ENCODE measurements at places on chromosomes 2 and 18.

GRCh38 chr2:47900857-47901256 lies 5.4 kb downstream of the FBXO11 start:
- DNase-seq = no peak

DNA sequence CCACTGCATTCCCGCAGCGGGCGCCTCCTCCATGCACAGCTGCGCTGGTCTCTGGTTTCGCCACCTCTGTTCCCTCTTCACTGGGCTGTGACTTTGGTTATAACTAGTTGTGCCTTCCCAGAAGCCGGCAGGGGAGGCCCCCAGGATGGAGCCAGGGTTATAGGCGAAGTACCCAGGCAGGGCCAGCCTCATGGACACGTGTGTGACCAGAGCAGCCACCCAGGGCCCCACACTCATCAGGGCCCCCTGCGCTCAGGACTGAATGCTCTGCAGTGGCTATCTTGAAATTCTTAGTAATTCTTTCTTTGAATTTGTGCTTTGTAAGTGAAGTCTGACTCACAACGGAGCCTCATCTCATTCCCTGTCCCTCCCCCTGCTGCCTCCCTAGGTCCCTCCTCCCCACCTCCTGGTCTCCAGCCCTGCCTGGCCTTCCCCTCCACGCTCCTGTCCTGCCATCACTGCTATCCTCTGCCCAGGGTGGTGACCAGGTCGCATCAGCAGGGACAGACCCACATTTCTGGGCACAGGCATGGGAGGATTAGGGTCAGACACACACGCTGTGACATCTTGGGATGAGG lies 38.1 kb upstream of the LBH start:
- DNase-seq = no peak

DNA sequence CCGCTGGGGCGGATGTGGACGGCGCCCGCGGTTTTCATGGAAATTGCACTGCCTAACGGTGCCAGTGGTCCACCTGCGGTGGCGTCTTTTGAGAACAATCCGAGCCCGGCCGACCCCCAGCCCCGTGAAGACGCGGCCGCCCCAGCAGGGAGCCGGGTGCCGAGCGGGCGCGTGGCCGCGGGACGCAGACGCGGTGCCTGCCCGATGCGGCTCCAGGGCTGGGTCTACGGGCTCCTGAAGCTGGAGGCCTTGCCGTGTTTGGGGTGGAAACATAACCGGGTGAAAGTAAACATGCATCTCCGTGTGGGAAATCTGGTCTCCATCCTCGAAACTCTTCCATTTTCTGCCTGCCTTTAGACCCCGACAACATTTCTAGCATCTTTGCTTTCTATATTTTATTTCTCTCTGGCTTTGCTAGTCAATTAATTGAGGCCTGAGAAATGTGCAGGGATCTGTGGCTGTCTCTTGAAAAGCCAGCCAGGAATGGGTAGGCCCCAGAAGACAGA lies 572 bp downstream of the INPP4A start:
- no peak for DNase-seq

DNA sequence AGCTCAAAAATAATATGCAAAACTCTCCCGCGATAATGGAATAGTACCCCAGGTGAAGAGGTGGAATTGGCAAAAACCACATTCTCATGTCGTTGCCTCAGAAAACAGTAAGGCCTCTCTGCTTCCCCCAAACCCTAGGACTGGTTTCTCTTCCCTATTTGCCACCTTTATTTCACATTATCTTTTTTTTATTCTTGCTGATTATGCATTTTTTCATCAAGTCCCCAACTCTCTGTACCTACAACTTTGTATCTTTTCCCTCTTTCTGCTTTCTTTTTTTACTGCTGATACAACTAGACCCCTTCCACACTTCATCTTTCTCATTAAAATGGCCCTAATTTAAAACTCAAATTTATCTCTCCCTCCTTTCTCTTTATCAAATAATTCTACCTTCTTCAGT lies 1472.2 kb downstream of the SUCLG1 start:
- no peak for DNase-seq

DNA sequence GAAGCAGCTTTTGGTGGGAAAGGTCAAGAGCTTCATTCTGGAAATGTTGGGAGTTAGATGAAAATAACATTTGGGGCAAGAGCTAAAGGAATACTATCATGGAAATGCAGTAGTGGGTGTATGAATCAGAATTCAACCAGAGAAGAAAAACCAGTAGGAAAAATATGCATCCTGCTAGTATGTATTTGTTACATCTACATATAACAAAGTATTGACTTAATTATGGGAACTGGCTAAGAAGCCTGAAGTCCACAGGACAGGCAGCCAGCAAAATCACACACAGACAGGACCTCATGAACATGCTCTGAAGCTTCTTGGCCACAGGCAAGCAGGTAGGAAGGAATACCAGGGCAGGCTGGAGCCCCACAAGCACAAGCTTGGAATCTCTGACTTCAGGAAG lies 185.8 kb downstream of the FBXO15 start:
- no peak for DNase-seq

- no peak for DNase-seq
Observed at GRCh38 chr2:121888189-121888557, 132.7 kb downstream of the TSN start.

- no peak for DNase-seq
Observed at GRCh38 chr2:109720380-109721106, 73.6 kb upstream of the RGPD5 start.

DNA sequence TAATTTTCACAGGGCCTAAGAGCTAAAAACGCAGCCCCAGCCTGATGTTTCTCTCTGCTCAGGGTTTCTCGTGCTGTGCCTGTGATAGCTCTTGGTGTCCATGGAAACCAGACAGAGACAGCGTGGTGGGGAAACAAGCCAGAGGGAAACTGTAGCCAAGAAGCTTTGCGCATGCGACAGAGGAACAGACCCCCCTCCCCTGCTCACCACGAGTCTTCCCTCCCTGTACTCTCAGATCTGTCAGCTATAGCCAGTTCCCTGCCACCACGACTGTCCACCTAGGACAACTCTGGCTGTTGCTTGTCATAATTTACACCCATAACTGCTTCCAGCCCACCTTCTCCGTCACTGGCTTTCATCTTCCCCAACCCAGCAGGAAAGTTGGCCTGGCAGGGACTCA lies 13.2 kb upstream of the DNAJC27 start:
- DNase-seq = no peak

DNA sequence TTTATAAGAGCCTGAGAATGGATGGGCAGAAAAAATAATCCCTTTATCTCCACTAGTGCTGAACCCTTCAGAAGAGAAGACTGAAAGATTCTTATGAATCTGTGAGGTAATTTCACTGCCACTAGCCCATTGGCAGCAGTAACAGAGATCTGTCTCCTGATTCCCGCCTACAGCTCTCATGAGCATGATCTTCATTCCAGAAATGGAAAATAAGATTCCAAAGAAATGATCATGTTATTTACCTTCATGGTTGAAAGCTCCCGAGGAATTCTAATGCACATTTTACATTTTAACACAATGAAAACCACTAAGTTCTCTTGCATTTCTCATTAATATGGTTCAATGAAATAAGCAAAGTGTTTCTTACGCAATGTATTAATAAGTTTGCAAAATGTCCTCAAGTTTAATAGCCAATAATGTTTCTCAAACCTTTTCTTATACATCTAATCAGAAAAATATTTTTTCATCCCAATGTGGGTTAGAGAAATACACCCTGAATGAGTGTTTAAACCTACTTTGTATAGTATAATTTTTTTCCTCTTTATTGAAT lies 905.6 kb downstream of the TMEM182 start:
- DNase-seq = no peak

DNA sequence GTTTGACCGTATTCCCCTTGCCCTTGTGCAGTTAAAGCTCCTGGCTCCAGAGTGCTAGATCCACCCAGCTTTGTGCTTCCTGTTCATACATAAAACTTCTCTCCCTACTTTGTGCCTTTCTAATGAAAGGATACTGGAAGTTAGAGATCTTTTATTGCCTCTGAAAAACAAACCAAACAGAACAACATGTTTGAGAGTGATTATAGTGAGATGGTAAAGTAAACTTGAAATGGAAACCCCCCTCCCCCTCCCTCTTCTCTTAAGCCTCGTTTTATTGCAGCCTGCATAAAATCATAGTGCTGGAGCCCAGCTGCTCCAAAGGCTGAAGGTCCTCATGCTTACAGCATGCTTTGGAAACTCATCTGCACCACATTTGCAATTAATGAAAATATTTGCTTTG lies 125.1 kb downstream of the TANC1 start:
- DNase-seq = no peak

GRCh38 chr2:39567507-39567906 lies 98.2 kb upstream of the TMEM178A start:
- DNase-seq = no peak

DNA sequence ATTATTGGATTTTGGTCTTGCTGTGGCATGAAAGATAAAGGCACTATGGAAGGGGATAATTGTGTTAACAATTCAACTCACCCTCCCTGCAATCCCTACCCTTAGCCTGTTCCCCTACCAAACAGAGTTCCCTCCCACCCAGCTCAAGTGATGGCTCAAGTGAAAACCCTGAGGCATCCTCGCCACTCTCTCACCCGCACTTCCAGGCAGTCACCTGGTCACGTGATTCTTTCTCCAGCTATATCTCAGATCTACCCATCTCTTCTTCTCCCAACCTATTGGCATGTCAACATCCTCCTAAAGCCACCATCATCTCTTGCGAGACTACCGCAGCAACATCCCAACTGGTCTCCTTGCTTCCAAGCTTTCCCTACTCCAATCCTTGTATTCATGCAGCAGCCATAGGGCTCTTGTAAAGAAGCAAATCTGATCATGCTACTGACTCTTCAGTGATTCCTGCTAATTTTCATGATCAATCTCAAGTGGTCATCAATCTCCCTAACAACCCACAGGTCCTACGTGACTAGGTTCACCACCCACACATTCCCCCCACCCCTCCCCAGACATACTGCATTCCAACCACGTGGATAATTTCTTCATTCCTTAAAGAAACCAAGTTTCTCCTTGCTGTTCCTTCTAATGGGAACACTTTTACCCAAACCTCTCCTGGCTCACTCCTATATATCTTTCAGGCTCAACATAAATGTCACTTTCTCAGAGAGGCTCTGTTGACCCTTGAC lies 66.7 kb downstream of the MBD2 start:
- DNase-seq = no peak

GRCh38 chr2:8036366-8036765 lies 645.5 kb upstream of the ID2 start:
- DNase-seq = no peak

- no peak for DNase-seq
Observed at GRCh38 chr2:25349397-25349796, 7.7 kb upstream of the DNMT3A start.

GRCh38 chr2:16240402-16240801 lies 300.1 kb downstream of the MYCN start:
- no peak for DNase-seq

- DNase-seq = no peak
Observed at GRCh38 chr2:43636621-43637020, 439 bp upstream of the PLEKHH2 start.
